ENCODE measurements at places on chromosomes 12 and 14.

DNA sequence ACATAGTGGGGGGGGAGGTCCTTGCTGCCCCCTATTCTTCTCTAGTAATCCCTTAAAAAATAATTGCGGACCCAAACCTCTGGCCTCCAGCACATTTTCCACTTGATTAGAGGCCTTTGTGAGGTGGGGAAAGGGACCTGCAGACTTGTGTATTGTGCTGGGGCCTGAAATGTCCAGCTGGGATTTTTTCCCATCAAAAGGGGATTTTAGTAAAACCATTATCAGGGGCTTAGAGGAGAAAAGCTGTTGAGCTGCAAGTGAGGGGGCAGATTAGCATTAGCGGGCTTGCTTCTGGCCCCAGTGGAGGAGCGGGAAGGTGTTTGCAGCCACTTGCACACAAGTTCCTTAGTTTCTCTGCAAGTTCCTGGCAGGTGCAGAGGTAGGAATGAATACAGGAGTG lies 13.9 kb downstream of the FBXL14 start:
- DNase-seq = no peak

GRCh38 chr12:119446459-119446858 lies 111.9 kb downstream of the CCDC60 start:
- DNase-seq = no peak

DNA sequence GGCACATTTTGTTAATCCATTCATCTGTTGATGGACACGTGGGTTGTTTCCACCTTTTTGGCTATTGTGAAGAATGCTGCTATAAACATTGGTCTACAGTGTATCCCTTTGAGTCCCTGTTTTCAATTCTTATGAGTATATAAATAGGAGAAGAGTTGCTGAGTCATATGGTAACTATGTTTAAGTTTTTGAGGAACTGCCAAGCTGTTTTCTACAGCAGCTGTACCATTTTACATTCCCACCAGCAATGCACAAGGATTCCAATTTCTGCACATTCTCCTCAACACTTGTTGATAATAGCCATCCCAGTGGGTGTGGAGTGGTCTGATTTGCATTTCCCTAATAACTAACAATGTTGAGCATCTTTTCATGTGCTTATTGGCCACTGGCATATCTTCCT lies 6.9 kb upstream of the SVOP start:
- DNase-seq = no peak

GRCh38 chr12:94829552-94829951 lies 173.9 kb downstream of the NDUFA12 start:
- DNase-seq = no peak

DNA sequence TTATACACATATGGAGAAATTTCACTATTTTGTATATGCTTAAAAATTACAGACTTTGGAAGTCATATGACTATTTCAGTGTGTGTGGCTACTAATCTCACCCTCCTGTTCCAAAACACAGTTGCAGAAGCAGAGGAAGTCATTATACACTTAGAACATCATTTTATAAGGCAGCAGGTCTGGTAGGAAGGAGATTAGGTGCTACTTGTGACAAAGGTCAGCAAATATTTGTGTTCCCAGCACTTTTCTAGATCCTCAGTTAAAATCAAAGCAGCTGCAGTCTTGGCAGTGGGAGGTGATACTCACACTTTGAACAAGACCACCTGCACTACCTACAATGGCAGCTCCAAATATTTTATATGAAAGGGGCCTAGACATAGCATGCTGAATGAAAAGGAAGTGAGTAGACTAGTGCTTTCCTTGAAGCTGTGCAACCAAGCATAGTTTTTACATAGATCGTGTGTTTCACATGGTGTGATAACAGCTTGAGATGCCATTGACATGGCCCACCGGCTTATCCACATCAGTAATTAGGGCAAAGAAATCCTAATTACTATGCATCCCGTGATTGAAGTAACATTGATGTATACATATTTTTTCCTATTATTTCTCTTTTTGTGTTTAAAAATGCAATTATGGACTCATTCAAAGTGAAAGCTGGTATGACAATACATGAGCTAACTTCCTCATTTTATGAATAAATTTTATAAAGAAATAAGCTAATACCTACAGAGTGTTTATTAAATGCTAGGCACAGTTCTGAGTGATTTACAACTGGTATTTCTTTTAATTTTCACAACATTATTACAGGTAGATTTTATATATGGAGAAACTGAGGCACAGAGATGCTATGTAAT lies 5.3 kb downstream of the GYS2 start:
- no peak for DNase-seq

Measured in activated CD4-positive, alpha-beta T cell treated with anti-CD3 and anti-CD28 coated beads for 24 hours (primary cell).